ENCODE measurements at places on chromosomes 6 and 20.
A peak's percentile ranks its signal among the peaks of the same experiment; 100 is the strongest.

DNA sequence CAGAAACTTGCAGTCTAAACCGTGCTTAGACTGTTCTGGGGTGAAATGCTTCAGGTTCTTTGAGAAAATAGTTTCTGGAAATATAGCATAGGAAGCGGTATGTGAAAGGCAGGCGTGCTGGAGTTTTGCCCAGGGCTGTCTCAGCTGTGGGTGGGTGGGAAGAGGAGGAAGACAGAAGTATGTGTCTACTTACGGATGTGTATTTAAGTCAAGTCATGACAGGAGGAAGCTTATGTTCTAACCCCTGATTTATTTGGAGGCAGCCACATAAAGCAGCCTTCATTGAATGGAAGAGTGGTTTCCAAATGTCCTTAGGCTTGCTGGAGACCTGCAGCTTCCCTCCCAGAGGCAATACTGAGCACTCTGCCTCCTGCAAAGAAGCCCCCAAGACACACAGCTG, 345.8 kb upstream of the PRND start:
- no peaks in the 10 kb centered on the region for H3K36me3 ChIP-seq
- H3K27me3 ChIP-seq = no peaks in the 10 kb centered on the region
- DNase-seq = no peak
- H3K4me3 ChIP-seq = no peak overlapping the region

GRCh38 chr20:24190905-24191304, 202.3 kb upstream of the GGTLC1 start:
- no peak overlapping the region for H3K4me3 ChIP-seq
- DNase-seq = no peak
- H3K27me3 ChIP-seq = no peaks in the 10 kb centered on the region

DNA sequence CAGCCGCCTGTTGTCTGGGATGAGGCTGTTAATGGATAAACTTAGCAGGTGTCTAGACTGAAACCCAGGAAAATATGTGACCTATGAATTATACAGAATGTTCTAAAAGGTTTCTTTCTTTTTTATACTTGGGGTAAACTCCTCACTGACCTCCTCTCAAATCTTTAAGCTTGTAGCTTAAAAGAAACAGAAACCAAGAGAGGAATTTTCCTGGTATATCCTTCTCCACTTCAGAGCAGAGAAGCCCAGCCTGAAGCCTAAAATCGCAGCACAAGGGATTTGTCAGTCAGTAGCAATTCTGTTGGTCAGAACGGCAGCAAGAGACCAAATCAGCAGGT, 99.4 kb upstream of the RIPOR2 start:
- no peaks in the 10 kb centered on the region for H3K27me3 ChIP-seq
- H3K27ac ChIP-seq = no peak overlapping the region
- H3K4me1 ChIP-seq = no peaks in the 10 kb centered on the region
- no peaks in the 10 kb centered on the region for H3K36me3 ChIP-seq
- H3K4me3 ChIP-seq = no peak overlapping the region

- DNase-seq = no peak
- H3K27ac ChIP-seq = no peak overlapping the region
- H3K36me3 ChIP-seq = no peaks in the 10 kb centered on the region
- no peaks in the 10 kb centered on the region for H3K27me3 ChIP-seq
- peaks cover 8% of the 10 kb centered on the region for H3K4me1 ChIP-seq
Measured at GRCh38 chr6:170438861-170439260, 114.2 kb downstream of the PSMB1 start.

DNA sequence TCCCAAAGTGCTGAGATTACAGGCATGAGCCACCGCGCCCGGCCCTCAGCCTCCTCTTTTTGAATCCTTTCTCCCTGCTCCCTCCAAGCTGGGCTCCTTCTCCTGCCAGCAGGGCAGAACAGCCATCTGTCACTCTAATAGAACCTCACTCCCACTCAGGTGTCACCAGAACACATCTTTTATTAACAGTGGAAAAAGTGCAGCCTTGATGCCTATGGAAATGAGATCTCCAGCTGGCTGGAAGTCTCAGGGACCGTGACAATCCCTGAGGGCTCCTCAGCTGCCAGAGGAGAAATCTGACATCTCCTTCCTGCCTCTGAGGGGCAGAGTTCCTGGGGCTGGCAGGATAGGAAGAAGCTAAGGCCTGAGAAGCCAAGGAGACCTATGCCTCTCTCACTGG, 28.0 kb downstream of the TMC2 start:
- DNase-seq = no peak
- H3K27ac ChIP-seq = no peak overlapping the region
- no peak overlapping the region for H3K4me3 ChIP-seq
- no peaks in the 10 kb centered on the region for H3K36me3 ChIP-seq

DNA sequence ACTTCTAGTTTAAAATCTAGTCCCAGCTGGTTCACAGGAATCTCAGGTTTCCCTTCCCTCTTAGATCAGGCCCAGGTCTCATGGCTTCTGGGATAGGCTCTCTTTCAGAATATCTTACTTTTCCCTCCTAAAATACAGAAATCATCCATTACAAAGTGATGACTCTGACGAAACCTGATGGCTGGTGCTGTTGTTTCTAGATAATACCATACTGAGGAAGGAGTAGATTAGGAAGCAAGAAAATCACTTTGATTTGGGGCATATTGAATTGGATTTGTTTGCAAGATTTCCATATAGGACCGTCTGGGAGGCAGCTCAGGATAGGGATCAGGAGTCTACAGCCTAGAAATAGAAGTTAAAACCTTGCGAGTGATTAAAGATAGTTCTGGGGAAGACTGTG, 3.6 kb downstream of the ZKSCAN3 start:
- H3K27me3 ChIP-seq = no peaks in the 10 kb centered on the region
- no peaks in the 10 kb centered on the region for H3K36me3 ChIP-seq
- DNase-seq = no peak
- peaks cover 16% of the 10 kb centered on the region for H3K4me1 ChIP-seq

GRCh38 chr6:117138920-117139319, 126.4 kb upstream of the VGLL2 start:
- no peak overlapping the region for H3K4me3 ChIP-seq
- peak; percentile 65 for DNase-seq
- H3K36me3 ChIP-seq = no peaks in the 10 kb centered on the region
- no peaks in the 10 kb centered on the region for H3K27me3 ChIP-seq
- peaks cover 13% of the 10 kb centered on the region for H3K4me1 ChIP-seq

DNA sequence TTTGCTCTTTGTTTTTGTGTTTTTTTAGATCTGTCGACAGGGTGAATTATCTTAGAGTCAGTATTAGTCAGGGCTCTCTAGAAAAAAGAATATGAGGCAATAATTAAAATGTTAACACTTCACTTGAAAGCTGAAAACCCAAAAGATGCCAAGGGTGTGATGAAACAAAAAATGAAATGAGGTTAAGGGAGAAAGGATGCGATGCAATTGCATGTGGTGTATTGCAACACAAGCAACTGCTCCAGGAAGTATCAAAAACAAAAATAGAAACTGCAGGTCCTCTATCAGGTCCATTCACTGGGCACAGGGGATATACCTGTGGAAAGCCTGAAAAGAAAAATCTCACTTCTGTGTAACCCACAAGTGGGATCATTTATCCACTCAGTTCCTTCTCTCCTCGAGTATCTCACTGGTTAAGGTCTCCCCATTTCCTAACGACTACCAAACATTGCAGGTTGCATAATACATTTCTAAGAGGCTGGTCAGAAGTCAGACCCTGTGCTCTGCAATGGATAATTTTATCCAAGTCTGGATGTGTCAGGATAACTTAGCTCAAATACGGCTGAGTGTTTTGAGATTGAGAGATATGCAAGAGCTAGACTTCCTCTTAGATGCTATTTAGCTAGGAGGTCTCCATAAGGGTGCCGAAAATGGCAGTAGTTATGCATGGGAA, 257.7 kb upstream of the GJE1 start:
- no peaks in the 10 kb centered on the region for H3K36me3 ChIP-seq
- no peak for DNase-seq
- no peaks in the 10 kb centered on the region for H3K4me1 ChIP-seq
- H3K27ac ChIP-seq = no peak overlapping the region

DNA sequence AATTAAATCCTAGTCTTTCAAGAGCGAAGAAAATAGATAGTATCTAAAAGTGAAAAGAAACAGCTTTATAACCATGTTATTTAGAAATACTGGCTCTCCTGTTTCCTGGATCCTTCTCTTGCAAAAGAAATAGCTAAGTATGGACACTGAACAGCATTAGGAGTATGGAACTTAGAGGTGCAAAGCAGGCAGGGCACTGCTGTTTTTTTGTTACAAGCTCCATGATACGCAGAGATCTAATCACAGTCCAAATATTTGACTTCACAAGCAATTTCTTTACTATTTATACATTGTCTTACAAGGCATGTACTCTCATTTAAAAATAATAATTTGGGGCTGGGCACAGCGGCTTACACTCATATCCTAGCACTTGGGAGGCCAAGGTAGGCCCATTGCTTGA, 7.6 kb downstream of the TRPC4AP start:
- DNase-seq = no peak
- H3K4me1 ChIP-seq = peaks cover 31% of the 10 kb centered on the region
- H3K27me3 ChIP-seq = no peaks in the 10 kb centered on the region
- H3K4me3 ChIP-seq = no peak overlapping the region
- H3K27ac ChIP-seq = no peak overlapping the region

GRCh38 chr6:145139140-145139850, 596.0 kb downstream of the EPM2A start:
- no peak overlapping the region for H3K27ac ChIP-seq
- H3K27me3 ChIP-seq = no peaks in the 10 kb centered on the region
- no peaks in the 10 kb centered on the region for H3K4me1 ChIP-seq
- no peak for DNase-seq
- H3K36me3 ChIP-seq = no peaks in the 10 kb centered on the region

GRCh38 chr6:75611702-75612375, 10.2 kb downstream of the SENP6 start:
- H3K4me1 ChIP-seq = peaks cover 99% of the 10 kb centered on the region
- H3K27me3 ChIP-seq = no peaks in the 10 kb centered on the region
- DNase-seq = no peak
- no peak overlapping the region for H3K4me3 ChIP-seq
- H3K36me3 ChIP-seq = no peaks in the 10 kb centered on the region

- H3K27ac ChIP-seq = peak overlapping the region; percentile 96
- peak overlapping the region; percentile 28 for H3K4me3 ChIP-seq
- H3K27me3 ChIP-seq = no peaks in the 10 kb centered on the region
- H3K36me3 ChIP-seq = no peaks in the 10 kb centered on the region
- peaks cover 15% of the 10 kb centered on the region for H3K4me1 ChIP-seq
Measured at GRCh38 chr20:50415516-50416268, 94.5 kb upstream of the PTPN1 start.

DNA sequence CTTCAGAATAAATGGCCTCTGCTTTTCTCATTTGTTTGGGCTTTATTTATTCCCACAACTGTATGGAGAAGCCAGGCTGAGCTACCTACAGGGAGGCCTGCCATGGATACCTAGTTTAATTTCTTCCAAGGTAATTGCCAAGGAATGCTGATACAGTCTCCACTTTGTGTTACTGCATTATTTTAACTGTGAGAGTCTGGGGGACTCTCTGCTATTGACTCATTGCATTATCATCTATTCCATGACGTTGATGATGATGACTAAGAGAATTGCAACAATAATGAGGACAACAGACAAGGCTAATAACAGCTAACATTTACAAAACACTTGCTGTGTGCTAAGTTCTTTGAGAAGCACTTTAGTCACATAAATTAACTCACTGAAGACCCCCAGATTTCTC, 88.3 kb upstream of the COL21A1 start:
- H3K36me3 ChIP-seq = no peaks in the 10 kb centered on the region
- H3K4me3 ChIP-seq = no peak overlapping the region
- no peak for DNase-seq

DNA sequence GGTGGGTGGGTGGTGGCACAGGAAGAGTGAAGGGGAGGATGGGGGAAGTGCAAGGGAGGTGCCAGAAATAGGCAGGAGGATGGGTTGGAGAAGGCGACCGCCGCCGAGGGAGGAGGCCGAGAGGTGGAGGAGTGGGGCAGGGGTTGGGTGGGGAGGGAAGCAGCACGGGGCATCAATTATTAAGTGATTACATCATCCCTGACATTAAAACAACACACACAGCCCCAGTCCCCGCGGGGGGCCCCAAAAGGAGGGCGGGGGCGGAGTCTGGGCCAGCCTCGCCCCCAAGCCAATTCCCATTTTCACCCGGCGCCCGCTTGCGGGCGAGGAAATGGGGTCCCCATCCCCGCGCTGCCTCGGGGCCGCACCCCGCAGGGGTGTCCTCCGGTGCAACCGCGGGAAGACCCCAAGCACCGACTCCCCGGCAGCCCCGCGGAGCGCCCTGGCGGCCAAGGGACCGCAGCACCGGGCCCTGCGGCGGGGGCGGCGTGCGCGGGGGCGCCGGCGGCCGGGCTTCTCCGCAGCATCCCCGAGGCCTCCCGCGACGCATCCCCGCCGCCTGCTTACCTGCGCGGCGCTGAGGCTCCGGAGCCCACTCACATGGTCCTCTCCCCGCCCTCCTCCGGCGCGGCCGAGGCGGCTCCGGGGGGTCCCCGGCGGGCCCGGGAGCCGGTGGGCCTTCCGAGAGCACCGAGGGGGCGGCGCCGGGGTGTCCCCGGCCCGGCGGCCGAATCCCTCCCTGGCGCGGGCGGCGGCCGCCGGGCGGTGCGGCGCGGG, 663 bp downstream of the FYN start:
- H3K4me3 ChIP-seq = peak overlapping the region; percentile 62
- H3K27me3 ChIP-seq = no peaks in the 10 kb centered on the region
- no peaks in the 10 kb centered on the region for H3K36me3 ChIP-seq
- peak overlapping the region; percentile 86 for H3K27ac ChIP-seq
- DNase-seq = peak; percentile 75

GRCh38 chr6:138515657-138516248, 16.5 kb upstream of the NHSL1 start:
- DNase-seq = no peak
- no peak overlapping the region for H3K4me3 ChIP-seq
- H3K4me1 ChIP-seq = no peaks in the 10 kb centered on the region
- no peak overlapping the region for H3K27ac ChIP-seq

DNA sequence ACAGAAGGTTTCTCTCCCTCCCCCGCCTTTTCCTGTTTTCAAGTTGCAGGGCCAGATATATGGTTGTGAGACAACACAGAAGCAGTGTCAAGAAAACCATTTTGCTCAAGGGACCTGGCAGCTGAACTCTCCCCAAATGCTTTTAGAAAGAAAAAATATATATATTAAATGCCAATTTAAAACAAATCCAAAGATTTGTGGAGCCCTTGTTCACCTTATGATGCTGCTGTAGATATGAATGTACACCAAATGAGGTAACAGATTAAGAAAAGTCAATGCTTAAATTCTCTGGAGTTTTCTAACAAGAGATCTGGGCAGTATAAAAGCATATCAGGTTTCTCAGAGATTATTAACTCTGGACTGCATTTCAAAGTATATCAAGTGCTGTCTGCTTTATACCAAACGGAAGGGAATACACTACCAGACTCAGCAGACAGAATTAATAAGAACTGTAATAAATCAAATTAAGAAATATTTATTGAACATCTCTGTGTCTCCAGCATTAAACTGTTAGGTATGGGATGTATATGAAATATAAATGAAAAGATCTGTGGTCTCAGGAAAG, 357.5 kb downstream of the HDGFL1 start:
- H3K27ac ChIP-seq = peak overlapping the region; percentile 62
- H3K36me3 ChIP-seq = no peaks in the 10 kb centered on the region
- no peak overlapping the region for H3K4me3 ChIP-seq
- H3K27me3 ChIP-seq = no peaks in the 10 kb centered on the region

- no peaks in the 10 kb centered on the region for H3K36me3 ChIP-seq
- H3K4me1 ChIP-seq = no peaks in the 10 kb centered on the region
- H3K27me3 ChIP-seq = no peaks in the 10 kb centered on the region
- H3K4me3 ChIP-seq = no peak overlapping the region
Measured at GRCh38 chr20:44069203-44070011, 117.6 kb downstream of the JPH2 start.

Data from heart left ventricle (tissue), 16 donors.